HTR-8/SVneo (cell line): ENCODE measurements at places on chromosomes 7 and 10.
A peak's percentile ranks its signal among the peaks of the same experiment; 100 is the strongest.

DNA sequence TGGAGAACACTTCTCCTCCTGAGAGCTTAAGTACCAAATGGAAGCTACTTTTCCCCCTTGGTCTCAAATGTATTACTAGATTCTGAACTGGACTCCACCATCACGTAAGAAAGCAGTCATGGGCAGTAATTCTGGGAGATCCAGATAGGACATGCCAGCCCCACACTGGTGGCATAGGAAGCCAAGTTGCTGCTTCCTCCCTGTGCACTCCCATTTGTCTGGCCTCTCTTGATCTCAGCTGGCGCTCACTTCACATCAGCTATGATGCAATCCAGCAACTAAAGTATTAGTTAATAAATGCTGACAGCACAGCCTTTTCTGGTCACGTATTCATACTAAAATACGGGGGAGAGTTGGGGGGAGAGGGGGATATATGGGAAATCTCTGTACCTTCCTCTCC, 3.4 kb upstream of the IL6 start:
- DNase-seq = no peak

- no peak for DNase-seq
Observed at GRCh38 chr7:49980465-49980864, 112.6 kb downstream of the ZPBP start.

DNA sequence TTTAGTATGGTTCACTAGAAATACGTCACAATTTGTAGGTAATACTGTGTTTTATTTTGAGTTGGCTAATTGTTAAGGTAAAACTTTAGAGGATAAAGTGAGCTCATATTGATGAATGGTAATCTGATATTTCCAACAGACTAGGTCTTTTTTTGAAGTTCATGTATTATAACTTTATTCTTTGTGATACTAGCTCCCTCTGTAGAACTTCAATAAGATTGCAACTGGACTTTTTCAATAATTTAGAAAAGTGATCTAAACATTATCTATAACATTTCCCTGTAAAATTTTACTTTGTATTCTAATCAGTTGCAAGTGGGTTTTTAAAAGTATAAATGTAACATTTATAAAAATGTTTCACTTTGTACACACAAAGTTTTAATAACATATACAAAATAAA, 83.5 kb downstream of the ADK start:
- no peak for DNase-seq

DNA sequence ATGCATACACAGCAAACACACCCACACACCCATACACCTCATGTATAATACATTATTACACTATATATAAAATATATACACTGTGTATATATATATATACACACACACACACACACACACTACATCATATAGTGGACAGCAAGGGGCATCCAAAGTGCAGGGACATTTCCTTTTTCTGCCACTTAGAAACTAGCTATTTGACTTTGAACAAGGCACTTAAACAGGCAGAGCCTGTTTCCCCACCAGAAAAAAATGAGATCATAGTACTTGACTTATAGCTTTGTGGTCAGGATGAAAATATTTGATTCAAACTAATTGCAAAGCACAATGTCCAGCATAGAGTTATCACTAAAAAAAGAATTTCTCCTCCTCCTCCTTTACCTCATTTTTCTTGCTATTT, 254.3 kb upstream of the NPVF start:
- DNase-seq = no peak

- no peak for DNase-seq
Observed at GRCh38 chr7:74093671-74094223, 10.1 kb downstream of the LIMK1 start.

DNA sequence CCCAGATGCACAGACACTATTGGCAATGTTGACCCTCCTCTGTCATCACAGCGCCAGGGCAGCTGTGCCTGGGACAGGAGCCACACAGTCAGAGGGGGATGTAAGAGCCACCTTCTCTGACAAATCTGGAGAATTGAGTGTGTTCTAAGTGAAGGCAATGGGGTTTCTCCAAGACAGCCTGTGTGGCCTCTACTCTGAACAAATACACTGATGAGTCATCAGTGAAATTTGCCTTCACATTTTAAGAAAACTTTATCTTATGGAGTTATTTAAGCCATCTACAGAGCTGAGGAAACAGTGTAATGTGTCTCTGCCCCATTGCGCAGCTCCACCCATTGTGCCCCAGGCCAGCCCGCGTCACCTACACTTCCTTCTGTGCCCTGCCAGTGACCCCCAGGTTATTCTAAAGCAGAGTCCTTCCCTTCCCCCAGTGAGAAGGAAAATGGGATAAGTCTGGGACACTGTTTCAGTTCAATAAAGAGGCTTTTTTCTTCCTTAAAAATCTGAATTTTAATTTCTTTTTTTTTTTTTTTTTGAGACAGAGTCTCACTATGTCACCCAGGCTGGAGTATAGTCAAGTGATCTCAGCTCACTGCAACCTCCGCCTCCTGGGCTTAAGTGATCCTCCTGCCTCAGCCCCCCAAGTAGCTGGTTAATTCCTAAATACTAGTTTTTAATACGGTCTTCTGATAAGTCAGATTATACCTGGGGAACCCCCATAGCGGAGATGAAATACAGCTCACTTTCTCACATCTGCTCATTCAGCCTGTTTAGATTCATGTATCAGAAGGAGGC, 21.8 kb downstream of the AKR1E2 start:
- peak; percentile 60 for DNase-seq

- no peak for DNase-seq
Observed at GRCh38 chr10:89080660-89081059, 90.1 kb downstream of the FAS start.

GRCh38 chr10:112027731-112028280, 155.8 kb downstream of the GPAM start:
- no peak for DNase-seq

DNA sequence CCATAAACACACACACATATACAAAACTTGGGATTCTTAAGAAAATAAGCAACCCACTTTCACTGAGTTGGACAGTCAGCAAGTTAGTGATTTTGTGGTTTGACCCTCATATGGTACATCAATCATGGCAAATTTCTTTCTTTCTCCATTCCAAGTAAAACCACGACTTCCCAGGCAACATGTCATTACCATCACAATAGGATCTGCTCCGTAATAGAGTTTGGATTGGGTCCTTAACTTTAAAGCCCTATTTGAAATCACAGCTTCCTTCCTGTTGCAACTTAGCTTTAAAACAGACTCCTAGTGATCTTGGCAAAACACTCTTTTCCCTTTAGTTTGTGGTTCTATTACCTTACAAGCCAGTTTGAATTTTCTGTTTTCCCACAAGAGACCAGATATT, 483.6 kb downstream of the INHBA start:
- peak; percentile 5 for DNase-seq

DNA sequence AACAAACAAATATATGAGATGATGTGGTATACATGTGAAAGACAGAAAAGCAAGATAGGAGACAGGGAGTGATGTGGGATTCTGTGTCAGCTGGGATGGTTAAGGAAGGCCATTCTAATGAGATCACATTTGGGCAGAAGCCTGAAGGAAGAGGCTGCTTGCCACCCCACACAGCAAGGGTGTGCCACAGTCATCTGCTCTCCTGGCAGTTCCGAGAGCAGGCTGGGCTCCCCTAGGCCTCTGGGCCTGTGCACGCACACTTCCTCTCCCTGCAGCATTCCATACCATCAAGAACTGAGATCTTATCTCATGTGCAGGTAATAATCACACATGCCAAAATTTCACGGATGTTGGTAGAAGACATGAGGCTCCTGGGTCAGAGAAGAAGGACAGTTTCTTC, 43.1 kb downstream of the SYPL1 start:
- no peak for DNase-seq

GRCh38 chr7:36001546-36001945, 151.5 kb upstream of the EEPD1 start:
- no peak for DNase-seq

- no peak for DNase-seq
Observed at GRCh38 chr7:20491284-20491683, 124.2 kb upstream of the ABCB5 start.

GRCh38 chr7:36011588-36011965, 141.5 kb upstream of the EEPD1 start:
- DNase-seq = no peak

- no peak for DNase-seq
Observed at GRCh38 chr7:129804111-129804889, 148.5 kb downstream of the UBE2H start.

DNA sequence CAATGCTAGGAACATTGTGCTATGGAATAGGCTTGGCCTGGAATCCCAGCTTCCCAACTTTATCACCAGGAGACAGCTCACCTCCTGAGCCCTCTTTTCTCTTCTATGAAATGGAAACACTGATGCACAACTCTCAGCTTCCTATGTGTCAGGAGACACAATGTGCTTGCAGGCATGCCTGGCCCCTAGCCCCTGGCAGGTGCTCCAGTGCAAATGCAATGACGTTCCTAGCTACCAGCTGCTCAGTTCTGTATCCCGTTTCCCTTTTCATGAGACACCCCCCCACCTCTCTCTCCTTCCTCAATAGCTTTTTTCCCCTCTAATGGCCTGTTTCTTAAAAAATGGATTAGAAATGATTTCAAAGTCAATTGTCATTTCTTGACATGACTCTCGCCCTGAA, 30.7 kb downstream of the HABP2 start:
- DNase-seq = no peak

DNA sequence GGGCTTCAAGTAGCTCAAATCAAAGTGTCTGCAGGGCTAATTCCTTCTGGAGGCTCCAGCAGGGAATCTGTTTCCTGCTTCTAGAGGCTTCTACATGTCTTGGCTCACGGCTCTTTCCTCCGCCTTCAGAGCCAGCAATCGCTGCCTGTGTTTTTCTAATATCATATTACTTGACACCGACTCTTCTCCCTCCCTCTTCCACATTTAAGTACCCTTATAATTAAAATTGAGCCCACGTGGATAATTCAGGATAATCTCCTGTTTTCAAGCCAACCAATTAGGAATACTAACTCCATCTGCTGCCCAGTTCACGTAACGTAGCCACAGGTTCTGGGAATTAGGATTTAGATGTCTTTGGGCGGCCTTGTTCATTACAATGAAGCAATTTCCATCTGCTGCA, 372.2 kb downstream of the DPP6 start:
- DNase-seq = no peak

DNA sequence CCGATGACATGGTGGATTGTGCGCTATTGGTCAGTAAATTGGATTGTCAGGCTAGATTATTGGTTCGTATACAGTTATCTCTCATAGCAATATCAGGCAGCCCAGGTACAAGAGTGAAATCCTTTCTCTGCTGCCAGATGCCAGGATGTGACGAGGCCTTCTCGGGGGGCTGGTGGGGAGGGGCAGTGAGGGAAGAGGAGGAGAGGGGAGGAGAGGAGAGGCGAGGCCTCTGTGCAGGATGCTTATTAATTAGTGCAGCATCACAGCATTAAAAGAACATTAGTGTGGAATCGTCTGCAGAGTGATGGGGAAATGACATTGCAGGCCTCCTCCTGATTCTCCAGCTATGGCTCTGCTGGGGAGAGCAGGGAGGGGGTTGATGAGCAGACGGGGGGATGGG, 30.5 kb upstream of the SLF2 start:
- DNase-seq = no peak

- no peak for DNase-seq
Observed at GRCh38 chr7:100132126-100132525, 5.4 kb downstream of the MBLAC1 start.

- no peak for DNase-seq
Observed at GRCh38 chr7:134694299-134694698, 47.6 kb downstream of the BPGM start.

DNA sequence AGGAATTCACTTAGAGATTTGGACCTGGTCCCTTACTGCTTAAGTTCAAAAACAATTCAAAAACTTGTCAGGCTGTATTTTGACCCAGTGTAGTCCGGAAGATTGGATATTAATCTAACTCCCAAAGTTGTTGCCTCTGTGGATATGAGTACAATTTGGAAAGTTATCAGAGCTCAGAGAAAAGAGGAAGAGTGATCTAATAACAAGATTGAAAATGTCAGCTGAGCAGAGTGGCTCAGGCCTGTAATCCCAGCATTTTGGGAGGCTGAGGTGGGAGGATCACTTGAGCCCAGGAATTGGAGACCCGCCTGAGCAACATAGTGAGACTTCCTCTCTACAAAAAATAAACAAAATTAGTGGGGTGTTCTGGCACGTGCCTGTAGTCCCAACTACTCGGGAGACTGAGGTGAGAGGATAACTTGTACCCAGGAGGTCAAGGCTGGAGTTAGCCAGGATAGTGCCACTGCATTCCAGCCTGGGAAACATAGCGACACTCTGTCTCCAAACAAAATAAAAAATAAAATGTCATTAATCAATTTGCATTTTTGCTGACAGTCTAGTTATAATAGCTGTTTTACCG, 3.2 kb upstream of the ASCC1 start:
- no peak for DNase-seq
